ENCODE measurements at places on chromosomes 4 and X.
A peak's percentile ranks its signal among the peaks of the same experiment; 100 is the strongest.

DNA sequence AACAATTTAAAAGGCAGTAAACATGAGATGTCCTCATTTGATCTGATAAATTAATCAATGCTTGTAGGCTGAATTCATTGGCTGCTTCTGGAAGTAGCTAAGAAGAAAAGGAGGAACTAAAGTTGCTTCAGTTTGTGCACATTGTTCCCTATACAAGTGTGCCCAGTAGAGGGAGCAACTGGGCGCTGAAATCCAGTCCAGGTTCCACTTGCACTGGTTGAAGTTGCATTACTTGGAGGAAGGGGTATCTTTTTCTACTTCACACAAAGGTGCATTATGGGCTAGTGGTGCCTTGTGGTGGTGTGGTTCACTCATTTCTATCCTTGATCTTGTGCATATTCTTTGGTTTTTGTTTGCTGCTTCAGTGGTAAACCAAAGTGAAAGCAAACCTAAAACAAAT, 67.9 kb upstream of the SOX3 start:
- peak; percentile 14 for DNase-seq

GRCh38 chr4:41236032-41236431, 20.7 kb upstream of the UCHL1 start:
- DNase-seq = no peak

DNA sequence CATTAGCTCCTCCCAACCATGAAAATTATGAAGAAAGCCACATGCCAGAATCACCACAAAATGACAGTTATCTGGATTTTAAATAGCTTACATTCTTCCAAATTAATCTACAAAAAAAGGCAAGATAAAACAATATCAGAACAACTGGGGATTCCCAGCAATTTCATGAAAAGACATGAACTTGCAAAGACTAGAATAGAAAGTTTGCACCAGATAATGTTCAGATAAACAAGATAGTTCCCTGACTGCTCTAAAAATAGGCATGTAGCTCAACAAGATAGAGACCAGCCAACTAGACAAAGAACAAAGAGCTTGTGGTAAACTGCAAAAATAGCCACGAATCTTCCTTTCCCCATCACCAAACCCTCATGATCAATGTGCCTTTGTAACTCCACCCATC, 30.3 kb upstream of the DDX53 start:
- no peak for DNase-seq

DNA sequence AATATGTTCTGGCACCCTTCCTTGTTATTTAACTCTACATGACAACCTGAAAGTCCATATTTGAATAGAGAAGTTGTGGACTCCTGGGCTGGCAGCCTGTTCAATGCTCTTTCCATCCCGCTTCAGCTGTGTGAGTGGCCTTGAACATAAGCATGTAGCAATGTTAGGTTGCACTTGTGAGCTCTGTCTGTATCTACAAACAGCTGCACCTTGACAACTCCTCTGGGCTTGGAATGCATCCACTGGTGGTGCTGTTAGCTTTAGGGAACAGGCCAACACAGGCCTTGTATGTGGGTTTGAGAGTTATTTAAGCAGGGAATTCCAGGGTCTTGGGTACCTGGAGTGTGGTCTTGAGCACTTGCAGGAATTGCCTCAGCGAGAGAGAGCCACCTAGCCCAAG, 141.2 kb downstream of the DTHD1 start:
- DNase-seq = no peak

DNA sequence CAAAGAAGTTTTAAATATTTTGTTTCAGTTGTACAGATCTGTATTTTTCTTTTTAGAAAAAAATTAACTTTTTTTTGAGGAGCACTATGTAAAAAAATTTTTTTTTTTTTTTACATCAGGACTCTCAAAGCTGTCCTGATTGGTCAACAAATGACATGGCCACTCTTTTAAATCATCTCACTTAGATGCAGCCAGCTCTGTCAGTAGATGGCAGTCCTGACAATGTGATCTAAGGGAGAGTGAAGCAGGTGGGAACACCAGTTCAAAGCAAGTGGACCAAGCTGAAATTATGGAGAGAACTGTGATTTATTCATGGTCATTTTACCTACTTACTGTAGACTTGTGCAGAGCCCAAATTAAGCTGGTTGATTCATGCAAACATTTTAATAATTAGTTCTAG, 174.7 kb upstream of the GPRIN3 start:
- peak; percentile 39 for DNase-seq

DNA sequence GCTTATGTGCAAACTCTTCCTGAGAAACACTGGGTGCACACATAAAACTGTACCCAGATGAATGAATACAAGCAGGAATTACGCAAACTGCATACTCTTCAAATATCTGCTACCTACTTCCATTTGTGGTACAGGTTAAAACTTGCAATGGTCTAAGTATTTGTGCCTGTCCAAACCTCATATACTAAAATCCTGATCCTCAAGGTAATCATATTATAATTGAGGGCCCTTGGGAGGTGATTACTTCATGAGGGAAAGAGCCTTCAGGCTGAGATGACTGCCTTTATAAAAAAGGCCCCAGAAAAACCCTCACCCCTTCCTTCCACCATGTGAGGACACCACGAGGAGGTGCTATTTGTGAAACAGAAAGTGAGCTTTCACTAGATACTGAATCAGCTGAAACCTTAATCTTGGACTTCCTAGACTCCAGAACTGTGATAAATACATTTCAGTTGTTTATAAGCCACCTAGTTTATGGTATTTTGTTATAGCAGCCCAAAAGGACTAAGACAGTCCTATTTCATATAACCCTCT, 1977.2 kb downstream of the PCDH7 start:
- no peak for DNase-seq

GRCh38 chrX:80423000-80423399, 2.8 kb downstream of the TENT5D start:
- no peak for DNase-seq

GRCh38 chr4:76526585-76526990, 91.6 kb downstream of the SHROOM3 start:
- peak; percentile 76 for DNase-seq

- DNase-seq = peak; percentile 50
Measured at GRCh38 chr4:101163936-101164335, 183.4 kb downstream of the PPP3CA start.

GRCh38 chr4:6573986-6574746, 823 bp upstream of the MAN2B2 start:
- DNase-seq = no peak

DNA sequence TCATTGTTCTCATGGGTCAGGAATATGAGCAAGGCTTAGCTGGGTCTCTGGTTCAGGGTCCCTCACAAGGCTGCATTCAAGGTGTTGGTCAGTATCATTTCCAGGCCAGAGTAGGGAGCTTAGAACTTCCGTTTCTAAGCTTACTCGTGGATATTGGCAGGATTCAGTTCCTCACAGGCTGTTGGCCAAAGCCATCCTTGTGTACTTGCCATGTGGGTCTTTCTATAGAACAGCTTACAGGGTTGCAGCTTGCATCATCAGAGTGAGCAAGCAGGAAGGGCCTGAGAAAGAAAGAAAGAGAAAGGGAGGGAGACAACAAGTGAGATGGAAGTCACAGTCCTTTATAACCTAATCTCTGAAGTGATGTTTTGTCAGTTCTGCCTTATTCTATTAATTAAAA, 5.1 kb upstream of the LIMCH1 start:
- no peak for DNase-seq

All from mammary epithelial cell (primary cell).